ENCODE measurements at places on chromosomes 5 and 9.

DNA sequence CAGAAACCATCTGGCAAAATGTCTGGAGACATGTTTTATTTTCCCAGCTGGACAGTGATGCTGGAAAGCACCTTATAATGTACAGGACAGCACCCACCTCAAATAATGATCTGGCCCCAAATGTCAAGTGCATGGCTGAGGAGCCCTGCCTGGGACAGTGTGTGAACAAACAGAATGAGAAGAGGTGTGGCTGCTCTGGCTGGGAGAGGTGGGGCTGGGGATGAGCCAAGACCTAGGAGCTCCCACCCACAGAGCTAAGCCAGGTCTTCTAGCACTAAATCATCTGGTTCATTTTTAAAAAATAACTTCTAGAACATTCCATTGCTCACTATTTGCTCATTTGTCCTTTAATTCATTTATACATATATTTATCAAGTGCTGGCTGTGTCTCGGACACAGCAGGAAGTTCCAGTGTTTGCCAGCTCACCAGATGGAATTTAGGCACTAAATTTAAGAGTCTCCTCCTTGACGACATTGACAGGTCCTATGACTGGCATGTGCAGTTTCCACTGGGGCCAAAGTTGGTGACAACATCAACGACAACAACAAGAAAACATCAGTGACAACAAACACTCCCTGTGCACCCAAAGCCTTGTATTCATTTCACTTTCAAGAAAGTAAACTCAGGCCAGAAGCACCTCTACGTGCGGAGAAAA, 59.1 kb downstream of the GTF3C4 start:
- DNase-seq, result no peak

GRCh38 chr5:10376544-10376943, 23.0 kb downstream of the MARCHF6 start:
- DNase-seq, result no peak

DNA sequence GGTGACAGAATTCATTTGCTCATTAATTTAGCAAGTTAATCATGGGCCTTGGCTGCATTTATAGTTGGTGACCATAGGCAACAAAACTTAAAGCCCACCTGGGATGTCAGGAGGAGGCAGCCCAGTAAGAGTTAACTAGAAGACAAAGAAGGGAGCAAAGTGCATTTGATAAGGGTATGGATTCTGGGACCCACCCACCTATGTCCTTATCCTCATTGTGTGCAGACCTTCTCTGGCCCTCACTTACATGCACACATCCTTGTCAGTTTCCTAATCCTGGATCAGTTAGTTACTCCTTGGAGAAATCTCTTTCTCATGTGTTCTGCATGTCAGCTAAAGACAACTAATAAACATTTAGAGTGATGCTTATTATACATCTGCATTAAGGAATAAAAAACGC, 24.6 kb downstream of the MEF2C start:
- no peak for DNase-seq

GRCh38 chr5:158458086-158458485, 599.1 kb upstream of the CLINT1 start:
- no peak for DNase-seq

- no peak for DNase-seq
Observed at GRCh38 chr9:134676886-134677285, 35.3 kb downstream of the COL5A1 start.

DNA sequence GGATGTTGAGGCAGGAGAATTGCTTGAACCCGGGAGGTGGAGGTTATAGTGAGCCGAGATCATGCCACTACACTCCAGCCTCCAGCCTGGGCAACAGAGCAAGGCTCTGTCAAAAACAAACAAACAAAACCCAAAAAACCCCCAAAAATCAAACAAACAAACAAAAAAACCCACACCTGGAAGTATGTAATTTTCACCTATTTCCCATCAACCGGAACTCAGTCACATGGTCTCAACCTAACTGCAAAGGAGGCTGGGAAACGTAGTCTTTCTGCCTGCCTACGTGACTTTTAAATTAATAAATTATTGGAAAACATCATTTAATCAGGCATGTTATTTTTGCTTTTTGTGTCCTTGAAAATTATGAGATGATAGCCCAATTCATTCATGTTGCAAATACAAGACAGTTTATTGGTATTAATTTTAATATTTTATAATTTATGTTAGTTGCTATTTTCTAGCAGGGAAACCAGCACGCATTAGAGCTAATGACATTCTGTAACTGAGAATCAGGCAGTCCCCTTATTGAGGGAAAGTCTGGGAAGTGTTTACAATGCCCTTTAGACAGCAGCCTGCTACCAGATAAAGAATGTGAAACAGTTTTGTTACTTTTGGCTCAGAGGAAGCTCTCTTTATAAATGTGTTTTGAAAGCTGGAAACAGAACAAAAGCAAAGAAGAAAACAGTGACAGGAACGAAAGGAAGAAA, 110.3 kb downstream of the NXNL2 start:
- DNase-seq, result no peak

- no peak for DNase-seq
Observed at GRCh38 chr5:140256726-140257125, 46.2 kb downstream of the PFDN1 start.

DNA sequence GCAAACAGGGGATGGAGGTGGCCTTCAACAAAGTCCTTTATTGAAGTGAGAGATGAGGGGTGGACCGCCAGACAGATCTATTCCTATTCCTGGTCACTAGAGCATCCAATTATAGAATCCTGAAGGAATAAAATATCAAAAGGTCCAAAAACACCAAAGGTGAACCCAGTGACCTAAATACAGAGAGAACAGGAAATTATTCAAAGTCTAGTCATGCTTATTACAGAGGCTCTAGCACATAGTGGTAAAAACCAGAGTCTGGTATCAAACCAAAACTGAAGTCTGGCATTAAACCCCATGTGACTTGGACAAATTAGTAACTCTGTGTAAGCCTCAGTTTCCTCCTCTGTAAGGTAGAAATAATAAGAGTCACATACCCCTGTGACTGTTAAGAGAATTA, 100.5 kb upstream of the SNX2 start:
- DNase-seq, result no peak

DNA sequence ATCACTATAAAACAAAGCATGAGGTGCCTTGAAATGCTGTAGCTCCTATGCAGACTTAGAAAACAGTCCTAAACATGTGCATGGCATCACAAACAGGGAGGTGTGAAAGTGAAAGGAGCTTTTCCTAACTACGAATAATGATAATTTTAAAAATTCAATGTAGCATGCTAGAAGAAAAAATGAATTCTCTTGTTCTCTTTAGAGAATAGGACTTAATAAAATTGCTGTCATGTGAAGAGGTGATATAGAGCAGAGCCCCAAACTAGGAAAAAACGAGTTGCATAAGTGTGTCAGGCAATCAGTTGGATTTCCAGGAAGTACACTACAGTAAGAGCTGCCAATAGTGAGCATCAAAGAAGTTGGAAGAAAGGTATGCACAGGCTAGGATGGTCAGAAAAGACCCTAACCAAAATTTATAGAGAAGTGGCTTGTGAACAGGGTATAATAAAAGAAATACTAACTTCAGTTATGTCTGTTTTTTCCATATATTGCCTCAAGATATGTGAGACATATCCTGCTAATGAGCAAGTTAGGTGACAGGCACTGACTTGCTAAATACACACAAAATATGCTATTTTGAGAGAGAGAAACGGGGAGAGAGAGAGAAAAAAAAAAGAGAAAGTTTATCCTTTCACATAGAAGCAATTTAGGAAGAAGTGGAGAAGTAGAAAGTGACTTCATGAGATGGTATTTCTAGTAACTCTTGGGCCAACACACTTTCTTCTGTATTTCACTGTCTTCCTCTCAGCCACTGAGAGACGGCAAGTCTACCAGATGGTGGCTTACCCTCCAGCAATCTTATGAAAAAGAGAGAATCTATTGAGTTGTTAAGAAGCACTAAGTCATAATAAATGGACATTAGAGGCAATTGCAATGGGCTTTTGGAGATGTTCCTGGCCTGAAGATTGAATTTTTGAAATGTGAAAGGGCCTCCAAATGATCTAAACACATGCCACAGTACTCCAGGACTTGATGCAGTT, 18.0 kb downstream of the ITGA2 start:
- no peak for DNase-seq

DNA sequence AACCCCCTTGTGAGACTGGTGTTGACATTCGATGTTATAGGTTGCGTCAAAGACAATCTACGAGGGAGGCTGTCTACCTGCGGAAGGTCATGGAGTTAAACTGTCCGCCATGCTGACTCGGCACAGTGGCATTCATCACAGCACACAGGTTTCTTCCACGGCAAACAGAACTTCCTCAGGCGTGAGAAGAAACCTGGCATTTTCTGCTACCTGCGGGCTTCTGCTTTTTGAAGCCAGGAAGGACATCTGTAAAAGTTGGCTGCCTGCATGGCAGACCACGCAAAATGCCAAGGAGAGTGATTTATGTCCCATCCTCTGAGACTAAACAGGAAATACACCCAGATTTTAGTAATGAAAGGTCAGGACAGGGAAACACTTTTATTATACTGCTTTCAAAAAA, 809.8 kb upstream of the NUDT12 start:
- DNase-seq, result peak; percentile 2

GRCh38 chr5:172582940-172583339, 58.1 kb upstream of the NEURL1B start:
- no peak for DNase-seq

- DNase-seq, result no peak
Observed at GRCh38 chr5:57437976-57438805, 44.4 kb downstream of the ACTBL2 start.

GRCh38 chr5:114089259-114089658, 272.6 kb upstream of the KCNN2 start:
- no peak for DNase-seq

DNA sequence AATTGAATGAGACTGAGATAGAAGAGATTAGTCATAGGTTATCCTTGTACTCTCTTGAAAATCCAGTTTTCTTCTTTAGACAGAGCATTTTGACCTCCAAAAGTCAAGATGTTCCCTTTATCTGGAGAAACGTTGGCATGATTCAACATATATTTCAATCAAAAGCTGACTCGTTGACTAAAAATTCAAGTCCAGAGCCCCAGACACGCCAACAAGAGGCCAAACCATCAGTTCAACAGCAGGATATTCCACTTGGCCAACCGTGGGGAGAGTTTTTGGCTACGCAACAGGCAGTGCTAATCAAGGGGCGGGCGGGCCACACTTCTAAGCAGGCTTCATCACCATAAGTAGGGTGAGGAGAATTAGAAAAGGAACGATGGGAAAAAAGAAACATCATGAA, 119.1 kb downstream of the SLIT3 start:
- DNase-seq, result no peak

DNA sequence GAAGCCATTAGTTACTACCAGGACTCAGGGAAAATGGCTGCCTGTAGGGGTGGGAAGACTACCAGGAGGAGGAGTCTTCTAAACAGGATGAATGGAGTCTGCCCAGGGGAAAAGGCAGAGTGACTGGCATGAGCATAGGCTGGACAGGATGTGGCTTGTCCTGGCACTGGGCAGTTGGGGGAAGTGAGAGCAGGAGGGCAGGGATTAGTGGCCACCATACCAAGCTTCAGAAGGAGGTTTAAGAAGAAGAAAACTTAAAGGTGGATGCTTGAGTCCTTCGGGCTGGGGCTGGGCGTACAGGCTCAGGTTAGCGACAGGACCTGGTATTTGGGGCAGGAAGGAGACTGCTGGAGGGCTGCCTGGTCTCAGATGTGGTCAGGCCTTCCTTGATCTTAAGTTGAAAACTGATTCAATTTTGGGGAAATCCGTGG, 5.0 kb upstream of the NSD1 start:
- DNase-seq, result no peak

GRCh38 chr5:139462586-139463276, at the start of gene ECSCR:
ECSCR (minus strand) TSS chr5:139462743; CDS start chr5:139462670, 73 bp downstream.
- no peak for DNase-seq

DNA sequence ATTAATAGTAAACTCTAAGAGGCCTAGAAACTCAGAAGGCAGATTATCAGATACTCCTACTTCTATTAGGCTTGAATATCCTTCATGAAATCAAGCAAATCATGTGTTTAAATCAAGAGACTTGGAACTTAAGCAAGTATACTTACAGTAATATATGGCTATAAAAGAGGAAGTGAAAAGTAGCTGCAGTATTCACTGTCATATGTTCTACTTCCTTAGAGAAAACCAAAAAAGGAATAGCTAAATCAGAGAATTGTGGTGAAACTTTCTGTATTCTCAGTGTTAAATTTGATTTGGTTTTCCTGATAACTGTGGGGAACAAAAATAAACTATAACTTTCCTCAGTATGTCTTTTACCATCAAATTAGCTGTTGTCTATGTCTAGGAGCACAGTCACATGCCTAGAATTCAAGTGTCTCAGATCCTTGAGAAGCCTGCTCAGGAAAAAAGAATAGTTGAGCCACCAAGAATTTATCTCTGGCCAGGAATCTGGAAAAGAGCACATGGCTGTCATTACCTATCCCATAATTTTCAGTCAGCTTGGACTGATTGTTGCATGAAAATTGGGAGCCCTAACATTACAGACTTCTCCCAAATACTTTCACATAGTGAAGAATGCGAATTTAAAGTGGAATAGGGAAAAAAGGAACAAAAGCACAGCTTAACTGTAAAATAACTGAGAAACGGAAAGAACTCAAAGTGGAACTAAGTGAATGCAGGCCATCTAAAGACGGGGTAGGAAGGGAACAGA, 1.7 kb downstream of the FKBP15 start:
- no peak for DNase-seq

GRCh38 chr9:35944173-35944572, 13.8 kb downstream of the OR2S2 start:
- DNase-seq, result no peak

- no peak for DNase-seq
Observed at GRCh38 chr5:50447228-50447627, 6.1 kb upstream of the EMB start.

DNA sequence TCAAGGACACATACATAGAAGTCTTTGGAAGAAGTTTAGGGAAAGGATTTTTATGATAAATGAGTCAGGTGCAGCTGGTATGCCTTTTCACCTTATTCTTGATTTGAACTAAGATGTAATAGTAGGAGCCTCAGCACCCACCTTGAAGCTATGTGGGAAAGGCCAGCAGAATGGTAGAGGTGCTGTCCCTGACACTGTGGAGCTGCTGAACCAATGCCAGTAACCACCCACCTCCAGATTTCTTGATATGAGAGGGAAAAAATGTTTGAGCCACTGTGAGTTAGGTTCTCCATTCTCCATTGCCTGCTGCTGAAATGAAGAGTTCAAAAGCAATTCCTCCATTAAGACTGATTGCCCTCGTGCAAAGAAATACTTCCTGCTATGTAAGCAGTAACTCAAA, 12.2 kb upstream of the HMGCR start:
- no peak for DNase-seq

- no peak for DNase-seq
Observed at GRCh38 chr5:76291305-76292077, 111.6 kb upstream of the IQGAP2 start.

DNA sequence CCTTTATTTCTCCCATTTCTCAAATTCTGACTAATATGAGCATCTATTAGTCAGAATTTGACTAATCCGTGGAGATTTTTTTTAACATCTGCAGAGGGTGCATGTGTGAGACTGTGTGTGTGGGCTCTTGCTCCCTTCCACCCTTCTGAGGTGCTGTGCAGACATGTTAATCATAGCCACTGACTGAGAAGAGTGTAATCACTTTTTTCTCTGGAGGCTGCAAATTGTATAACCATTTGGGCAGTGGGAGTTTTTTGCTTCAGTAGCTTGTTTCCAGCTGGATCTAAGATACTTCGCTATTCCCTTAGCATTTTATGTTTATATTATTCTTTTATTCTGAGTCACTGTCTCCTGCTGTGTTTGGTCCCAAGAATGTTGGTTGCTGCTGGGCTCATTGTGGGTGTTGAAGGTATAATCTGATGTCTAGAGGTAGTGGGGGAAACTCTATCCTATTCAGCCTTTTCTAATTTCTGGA, 66.2 kb downstream of the ARHGEF28 start:
- no peak for DNase-seq

Data from NCI-H446 (cell line).